ENCODE measurements at places on chromosomes 13 and 19. TPM values are rescaled to one million over a fixed set of nuclear protein-coding genes. Genes with fewer than 3 reads are reported as not detected.

DNA sequence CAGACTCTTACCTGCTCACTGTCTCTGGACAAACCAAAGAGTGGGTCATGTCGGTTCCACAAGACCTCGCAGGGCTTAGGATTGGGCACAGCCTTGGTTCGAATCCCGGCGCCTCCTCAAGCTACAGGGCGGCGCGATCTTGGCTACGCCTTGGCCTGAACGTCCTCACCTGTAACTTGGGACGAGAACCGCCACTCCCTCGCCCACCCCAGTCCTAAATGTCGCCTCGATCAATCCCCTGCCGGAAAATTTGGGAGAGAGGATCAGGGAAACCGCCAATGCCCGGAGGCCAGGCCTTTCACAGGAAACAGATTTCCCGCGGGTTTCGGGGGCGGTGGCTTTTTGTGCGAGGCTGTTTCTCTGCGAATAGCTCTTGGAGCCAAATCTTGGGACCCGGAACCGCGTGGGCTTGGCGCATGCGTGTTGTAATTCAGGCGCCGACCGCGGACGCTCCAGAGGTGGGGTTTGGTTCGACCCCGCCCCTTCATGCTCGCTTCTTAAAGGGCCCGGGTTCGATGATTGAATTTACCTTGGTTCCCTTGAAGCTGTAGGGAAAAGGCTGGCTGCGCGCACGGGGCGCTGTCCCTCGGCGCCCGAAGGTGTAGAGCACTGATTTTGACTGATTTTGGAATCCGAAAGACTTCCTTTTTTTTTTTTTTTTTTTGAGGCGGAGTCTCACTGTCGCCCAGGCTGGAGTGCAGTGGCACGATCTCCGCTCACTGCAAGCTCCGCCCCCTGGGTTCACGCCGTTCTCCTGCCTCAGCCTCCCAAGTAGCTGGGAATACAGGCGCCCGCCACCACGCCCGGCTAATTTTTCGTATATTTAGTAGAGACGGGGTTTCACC lies at the start of gene NR2C2AP:
NR2C2AP (minus strand) TSS at position 403 of the 845 bp plus-strand sequence; CDS start at position 49, 354 bp downstream.
- DNase-seq, result peak; percentile 95

- DNase-seq, result no peak
Observed at GRCh38 chr13:28438598-28439334, 56.2 kb downstream of the FLT1 start.

DNA sequence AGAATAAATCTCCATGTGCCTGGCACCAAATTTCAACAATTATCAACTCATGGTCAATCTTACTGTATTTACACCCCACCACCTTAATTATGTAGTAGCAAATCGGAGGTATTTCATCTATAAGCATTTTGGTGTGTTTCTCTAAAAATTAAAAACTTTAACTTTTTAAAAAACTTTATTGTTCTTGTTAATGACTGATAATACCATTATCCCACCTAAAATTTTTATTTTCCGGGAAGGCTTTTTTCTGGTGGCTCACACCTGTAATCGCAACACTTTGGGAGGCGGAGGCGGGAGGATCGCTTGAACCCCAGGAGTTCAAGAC lies 453 bp upstream of the PDCD2L start:
- no peak for DNase-seq

DNA sequence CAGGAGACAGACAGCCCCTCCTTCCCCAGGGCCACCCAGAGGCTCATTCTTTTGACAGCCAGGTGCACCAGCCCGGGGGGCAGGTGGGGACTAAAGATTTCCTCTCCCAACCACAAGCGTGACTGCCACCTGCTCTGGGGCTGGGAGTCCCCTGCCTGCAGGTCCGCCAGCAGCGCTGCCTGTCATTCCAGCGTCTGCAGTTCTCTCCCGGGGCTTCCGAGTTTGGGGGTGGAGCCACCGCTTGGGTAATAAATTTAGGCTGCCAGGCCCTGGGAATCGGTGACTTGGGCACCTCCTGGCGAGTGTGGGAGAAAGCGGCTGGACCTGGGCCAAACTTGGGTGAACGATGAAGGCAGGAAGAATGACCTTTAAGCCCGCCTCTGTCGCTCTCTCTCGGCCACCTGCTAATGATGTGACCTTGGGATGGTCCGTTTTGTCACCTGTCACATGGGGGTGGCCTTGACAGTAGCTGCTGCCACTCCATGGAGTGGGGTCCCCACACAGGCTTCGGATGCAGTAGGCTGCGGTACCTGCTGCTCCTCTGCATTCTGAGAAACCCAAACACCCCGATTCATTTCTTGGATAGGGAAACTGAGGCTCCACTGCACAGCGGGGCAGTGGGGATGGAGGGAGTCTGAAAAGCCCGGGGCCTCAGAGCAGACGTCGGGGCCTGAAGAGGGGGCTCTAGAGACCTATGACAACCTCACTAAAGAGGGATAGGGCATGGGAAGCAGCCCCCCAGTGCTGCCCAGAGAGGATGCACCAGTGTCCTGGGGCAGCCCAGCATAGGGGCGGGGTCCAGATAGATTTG lies 12.8 kb downstream of the FUT6 start:
- peak; percentile 29 for DNase-seq

- no peak for DNase-seq
Observed at GRCh38 chr13:80058626-80059025, 282.3 kb downstream of the SPRY2 start.

- no peak for DNase-seq
Observed at GRCh38 chr13:41286370-41286769, 23.0 kb upstream of the MTRF1 start.

DNA sequence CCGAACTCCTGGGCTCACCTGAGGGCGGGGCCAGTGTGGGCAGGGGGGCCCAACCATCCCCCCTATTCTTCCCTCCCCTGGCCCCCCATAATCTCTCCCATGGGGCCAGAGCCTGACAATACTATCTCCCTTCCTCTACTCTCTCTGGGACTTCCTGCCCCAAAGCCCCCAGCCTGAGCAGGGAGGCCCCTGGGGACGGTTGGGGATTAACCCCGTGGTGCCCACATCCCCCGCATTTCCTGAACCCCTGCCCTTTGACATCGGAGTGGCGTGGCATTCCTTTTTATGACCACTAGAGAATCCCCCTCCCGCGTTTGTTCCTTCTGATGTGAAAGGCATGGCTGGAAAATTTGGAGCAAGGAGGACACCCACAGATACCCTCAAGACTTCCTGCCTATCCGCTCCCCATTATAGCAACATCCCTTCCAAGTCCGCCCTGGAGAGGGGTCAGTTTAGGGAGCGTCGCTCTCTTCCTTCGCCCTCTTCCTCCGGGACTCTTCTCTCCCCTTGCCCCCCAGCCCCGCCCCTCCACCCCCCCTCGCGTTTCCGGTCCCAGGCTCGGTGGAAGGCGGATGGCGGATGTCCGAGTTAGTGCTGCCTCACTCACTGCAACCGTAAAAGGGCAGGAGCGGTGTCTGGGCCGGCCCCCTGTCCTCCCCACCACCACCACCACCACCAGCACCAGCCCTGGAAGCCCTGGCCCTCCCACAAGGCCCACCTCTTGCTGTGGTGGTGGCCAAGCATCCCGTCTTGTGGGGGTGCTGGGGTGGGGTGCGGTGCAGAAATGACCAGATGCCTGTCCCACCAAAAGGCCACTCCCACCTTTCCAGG lies 1.8 kb downstream of the VASP start:
- no peak for DNase-seq

- DNase-seq, result no peak
Observed at GRCh38 chr19:35975608-35976214, 19.3 kb upstream of the SDHAF1 start.

DNA sequence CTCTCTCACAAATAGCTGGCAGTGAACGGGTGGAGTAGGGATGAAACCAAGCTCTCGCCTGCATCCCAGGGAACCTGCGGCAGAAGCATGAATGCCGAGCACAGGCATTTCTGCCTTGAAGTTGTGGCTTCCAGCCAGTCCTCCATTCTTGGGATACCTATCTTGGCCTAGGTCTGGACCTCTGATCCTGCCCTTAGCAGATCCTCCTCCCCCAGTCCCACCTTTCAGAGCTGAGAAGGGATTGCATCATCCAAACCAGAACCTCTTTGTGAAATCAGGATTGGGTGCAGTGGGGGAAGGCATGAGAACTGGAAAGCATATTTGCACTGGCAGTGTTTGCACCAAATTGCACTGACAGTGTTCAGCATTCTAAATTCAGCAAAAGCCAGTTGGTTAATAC lies 5.8 kb downstream of the ZNF780A start:
- no peak for DNase-seq

DNA sequence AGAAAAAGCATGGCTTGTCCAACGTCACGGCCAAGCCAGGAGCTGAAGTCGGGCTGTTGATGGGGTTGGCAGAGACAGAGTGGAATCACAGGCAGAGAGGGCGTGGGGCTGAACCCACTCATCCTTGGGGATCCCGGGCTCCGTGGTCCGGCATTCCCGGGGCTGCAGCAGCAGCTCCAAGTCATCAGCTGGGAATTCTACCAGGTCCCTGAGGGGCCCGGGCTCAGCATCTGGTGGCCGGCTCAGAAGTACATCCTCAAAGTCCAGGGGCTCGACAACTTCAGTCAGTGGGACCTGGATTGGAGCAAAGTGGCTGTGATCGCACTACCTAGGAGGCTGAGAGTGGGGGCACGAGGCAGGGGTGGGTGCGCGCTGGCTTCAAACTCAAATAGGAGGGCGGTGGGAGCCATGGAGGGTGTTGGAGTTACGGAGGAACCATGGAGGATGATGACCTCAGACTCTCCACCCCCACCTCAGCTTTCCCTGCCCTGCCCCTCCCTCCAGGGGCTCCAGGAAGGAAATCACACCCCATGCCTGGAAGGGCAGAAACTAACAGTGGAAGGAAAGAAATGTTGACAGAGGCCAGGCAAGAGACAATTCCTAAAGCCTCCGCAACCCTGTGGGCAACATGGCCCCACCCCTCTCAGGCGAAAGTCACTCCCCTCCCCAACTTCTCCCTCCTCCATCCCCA lies 9.5 kb downstream of the DOCK6 start:
- no peak for DNase-seq

GRCh38 chr19:43408043-43408442 lies 6.6 kb upstream of the TEX101 start:
- DNase-seq, result no peak

GRCh38 chr13:31962731-31963370 lies 68.7 kb upstream of the FRY start:
- no peak for DNase-seq

DNA sequence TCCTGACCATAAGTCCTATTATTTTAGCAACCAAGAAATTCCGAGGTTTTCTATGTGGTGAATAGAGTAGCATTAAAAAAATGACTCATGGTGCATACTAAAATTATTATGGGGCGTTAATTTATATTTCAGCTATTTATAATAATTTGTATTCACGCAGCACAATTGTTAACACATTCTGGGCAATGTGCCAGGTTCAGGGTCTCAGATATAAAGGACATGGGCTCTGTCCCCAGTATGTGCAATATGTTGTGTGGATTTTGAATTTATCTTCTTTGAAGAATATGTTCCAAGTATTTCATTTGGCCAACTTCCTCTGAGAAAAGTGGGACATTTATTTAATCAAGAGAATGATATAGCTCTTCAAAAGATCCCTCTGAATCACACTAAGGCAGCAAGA lies 1434.7 kb upstream of the PRR20A start:
- DNase-seq, result peak; percentile 86

DNA sequence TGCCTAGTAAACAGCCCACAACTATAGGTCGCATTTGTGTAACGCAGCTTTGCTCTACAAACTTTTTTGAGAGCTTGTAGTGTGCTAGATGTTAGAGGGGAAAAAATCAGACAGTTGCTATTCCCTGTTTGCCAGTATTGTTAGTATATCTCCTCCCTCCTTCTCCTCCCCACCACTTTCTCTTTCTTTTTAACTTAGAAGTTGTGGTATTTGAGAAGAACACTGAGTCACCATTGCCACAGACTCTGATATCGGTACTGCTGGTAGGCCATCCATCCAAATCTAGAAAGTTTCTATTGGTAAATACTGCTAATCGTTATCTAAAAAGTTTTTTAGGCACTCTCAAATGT lies 666 bp downstream of the POMP start:
- DNase-seq, result no peak

DNA sequence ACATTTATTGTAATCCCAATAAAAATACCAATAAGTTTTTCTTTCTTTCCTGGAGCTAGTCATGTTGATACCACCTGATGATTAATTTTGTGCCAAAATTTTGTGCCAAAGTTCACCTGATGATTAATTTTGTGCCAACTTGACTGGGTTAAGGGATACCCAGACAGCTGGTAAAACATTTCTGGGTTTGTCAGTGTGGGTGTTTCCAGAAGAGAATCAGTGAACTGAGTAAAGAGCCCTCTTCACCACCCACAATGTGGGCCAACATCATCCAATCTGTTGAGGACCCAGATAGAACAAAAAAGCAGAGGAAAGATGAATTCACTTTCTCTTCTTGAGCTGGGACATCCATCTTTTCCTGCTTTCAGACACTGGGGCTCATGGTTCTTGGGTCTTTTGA lies 292.9 kb downstream of the LMO7 start:
- no peak for DNase-seq

- no peak for DNase-seq
Observed at GRCh38 chr13:33509642-33510229, 224.2 kb upstream of the STARD13 start.

- no peak for DNase-seq
Observed at GRCh38 chr13:100208002-100208401, 119.1 kb downstream of the PCCA start.

GRCh38 chr19:45401815-45402214 lies 3.1 kb downstream of the PPP1R13L start:
- no peak for DNase-seq

GNA15 gene
- polyA plus RNA-seq, result 2.3 TPM

PRR22 gene
- 1.3 TPM for polyA plus RNA-seq

ZNF324B gene
- 5.3 TPM for polyA plus RNA-seq

LILRB3 gene
- 0.29 TPM for polyA plus RNA-seq

SBK2 gene
- not detected for polyA plus RNA-seq

ZSCAN4 gene
- not detected for polyA plus RNA-seq

NMRK2 gene
- 0.31 TPM for polyA plus RNA-seq

ATXN8OS gene
- polyA plus RNA-seq, result not detected

TCF3 gene
- polyA plus RNA-seq, result 116 TPM

GIPC3 gene
- 6.9 TPM for polyA plus RNA-seq

CACNG6 gene
- polyA plus RNA-seq, result not detected

PALM gene
- polyA plus RNA-seq, result 384 TPM

CCDC70 gene
- not detected for polyA plus RNA-seq

HSD17B14 gene
- polyA plus RNA-seq, result 44.7 TPM

PLA2G4C gene
- polyA plus RNA-seq, result 23.1 TPM

APLP1 gene
- 1,677 TPM for polyA plus RNA-seq

CGB8 gene
- not detected for polyA plus RNA-seq

ETV2 gene
- polyA plus RNA-seq, result 5.6 TPM

KIRREL2 gene
- 0.59 TPM for polyA plus RNA-seq

Measured in brain (organoid and tissue), 16 donors.